ENCODE measurements at places on chromosomes 4 and X. TPM values are rescaled to one million over a fixed set of nuclear protein-coding genes. Genes with fewer than 3 reads are reported as not detected.

- peak; percentile 36 for DNase-seq
These were observed 100.7 kb downstream of the SYNPO2 start for GRCh38 chr4:118989098-118990080.

DNA sequence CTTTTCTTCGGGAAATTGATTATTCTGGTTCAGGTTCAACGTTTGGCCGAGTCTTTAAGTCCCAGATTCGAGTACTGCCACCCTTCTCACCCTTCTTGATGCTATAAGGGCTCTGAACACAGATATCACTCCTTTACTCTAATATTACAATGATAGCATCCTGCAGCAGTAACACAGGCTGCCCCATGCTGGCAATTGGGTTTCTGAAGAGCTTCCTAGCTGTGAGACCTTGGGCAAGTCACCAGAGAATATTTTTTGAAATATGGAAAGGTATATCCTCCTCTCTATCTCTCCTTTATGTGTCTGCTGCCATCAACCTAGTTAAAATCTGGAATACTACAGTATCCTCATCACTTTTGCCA is 297 bp upstream of the MTMR8 start:
- DNase-seq: no peak

GRCh38 chr4:88398381-88398780 is 19.7 kb downstream of the HERC6 start:
- no peak for DNase-seq

DNA sequence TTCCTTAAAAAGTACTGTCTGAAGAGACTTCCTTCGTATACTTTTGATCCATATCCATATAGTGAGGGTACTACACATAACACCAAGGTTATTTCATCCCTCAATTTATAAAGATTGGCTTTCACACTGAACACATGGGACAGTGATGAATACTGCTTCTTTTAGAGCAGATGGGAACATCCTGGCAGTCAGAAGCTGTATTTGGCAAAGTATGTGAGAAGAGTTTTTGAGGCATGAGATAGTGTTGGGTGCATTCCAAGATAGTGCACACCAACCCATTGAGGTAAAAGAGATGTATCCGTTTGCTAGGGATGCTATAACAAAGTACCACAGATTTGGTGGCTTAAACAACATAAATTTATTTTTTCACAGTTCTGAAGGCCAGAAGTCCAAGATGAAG is 141.1 kb downstream of the MOSPD2 start:
- DNase-seq: no peak

GRCh38 chrX:41666251-41666650 is 22.5 kb upstream of the GPR34 start:
- peak; percentile 43 for DNase-seq

DNA sequence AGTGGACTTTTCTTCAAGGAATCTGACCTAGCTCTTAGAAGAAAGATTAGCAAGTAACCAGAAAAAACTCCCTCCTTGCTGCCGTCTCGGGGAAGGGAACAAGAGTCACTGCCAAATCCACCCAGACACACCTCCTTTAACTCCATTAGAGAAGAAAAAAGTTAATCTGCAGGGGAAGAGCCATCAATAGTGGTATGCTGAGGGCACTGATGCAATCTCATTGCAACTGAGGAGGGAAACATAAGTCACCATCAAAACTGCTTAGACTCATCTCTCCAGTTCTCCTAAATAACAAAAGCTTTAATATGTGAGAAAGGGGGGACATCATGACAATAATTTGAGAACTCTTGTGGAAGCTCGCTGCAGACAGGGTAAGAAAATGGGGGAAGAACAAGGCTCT is 49.3 kb upstream of the MAGED4B start:
- no peak for DNase-seq

The ODAPH gene
- total RNA-seq: not detected

DNA sequence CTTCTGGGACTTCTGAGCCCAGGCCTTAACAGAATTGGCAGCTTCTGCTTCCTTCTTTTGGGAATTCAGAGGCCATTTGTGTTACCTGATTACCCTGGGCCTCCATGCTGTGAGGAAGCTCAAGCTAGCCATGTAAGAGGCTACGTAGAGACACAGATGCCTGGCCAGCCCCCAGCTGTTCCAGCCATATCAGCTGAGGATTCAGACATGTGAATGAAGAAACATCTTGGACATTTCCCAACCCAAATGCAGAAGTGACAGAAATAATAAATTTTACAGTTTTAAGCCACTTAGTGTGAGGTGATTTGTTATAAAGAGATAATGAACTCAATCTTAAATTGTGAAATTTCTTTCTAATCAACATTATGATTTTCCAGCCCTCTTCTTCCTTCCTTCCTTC is 18.7 kb upstream of the ZNF827 start:
- DNase-seq: no peak

The KLHL13 gene
- 5.3 TPM for total RNA-seq

GRCh38 chrX:13085526-13085925 is 41.1 kb upstream of the FAM9C start:
- DNase-seq: no peak

The PHEX gene
- 0.64 TPM for total RNA-seq

The SMR3B gene
- not detected for total RNA-seq

- DNase-seq: no peak
These were observed 121.6 kb downstream of the ATXN3L start for GRCh38 chrX:13198056-13198761.

The RASL11B gene
- 0.20 TPM for total RNA-seq

DNA sequence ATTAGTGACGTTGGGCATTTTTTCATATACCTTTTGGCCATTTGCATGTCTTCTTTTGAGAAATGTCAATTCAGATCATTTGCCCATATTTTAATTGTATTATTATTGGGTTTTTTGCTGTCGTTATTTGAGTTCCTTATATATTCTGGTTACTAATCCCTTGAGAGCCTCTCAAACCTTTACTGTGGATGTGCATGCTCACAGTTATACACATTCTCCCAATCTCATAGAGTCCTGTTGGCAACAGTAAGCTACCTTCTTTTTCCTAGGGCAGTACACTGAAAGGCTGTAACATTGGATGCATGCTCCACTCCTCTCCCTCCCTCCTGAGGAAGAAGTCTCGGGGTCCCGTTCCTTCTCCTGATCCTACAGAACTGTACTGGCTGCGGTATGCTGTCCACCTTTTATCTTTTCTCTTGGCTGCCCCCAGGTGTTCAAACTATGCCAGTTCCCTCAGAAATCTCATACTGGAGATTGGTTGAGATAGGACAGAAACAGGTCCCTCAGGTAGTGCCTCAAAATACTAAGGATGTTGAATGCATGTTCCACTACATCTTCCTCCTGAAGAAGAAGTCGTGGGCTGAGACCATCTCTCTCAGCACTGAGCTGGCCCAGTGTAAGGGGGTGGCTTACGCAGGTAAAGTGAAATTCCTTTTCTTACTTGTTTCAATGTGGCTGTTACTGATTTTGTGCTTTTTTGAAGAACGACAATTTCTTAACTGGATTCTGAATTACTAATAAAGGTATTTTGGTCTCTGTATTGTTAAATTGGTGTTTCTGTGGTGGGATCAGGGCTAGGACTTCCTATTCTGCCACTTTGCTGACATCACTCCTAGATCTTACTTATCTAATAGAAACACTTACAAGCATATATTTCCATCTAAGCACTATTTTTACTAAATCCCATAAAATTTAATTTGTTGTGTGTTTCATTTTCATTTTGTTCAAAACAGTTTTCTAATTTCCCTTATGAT is 145.4 kb upstream of the HUWE1 start:
- DNase-seq: peak; percentile 48

- DNase-seq: no peak
These were observed 386.1 kb upstream of the HS3ST1 start for GRCh38 chr4:11814758-11815157.

DNA sequence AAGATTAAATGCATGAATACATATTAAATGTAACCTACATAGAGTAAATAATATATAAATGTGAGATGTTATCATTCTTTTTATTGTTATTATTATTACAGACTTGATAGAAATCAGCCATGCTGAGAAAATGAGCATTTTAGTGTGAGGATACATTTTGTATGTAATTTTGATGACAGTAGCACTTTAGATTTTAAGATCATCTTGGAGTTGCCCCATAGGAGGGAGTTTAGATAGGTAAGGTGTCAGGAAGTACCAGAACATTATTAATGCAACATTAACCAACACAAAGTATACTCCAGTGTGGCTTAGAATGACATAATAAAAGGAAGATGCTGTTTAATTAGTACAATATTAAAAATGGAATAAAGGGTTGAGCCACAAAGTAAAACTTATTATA is 8.4 kb downstream of the TMPRSS11A start:
- no peak for DNase-seq

GRCh38 chr4:4671774-4672349 is 130.0 kb upstream of the STX18 start:
- DNase-seq: no peak

DNA sequence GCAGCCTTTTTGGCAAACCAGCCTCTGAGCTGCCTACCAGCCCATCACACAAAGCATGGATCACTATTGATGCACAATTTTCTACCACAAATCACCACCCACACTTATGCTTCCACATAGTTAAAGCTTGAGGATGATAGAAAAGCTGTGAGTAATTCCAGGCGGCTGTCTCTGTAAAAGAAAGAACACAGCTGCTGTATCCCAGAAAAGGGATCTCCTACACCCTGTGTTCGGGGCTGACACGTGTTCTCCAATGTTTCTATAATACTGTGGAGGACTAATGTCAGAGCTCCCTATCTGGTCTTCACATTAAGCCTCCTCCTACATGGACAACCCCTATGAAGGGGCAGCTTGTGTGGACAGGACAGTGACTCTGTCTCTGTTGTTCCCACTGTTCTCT is 12.5 kb upstream of the BRS3 start:
- DNase-seq: no peak

DNA sequence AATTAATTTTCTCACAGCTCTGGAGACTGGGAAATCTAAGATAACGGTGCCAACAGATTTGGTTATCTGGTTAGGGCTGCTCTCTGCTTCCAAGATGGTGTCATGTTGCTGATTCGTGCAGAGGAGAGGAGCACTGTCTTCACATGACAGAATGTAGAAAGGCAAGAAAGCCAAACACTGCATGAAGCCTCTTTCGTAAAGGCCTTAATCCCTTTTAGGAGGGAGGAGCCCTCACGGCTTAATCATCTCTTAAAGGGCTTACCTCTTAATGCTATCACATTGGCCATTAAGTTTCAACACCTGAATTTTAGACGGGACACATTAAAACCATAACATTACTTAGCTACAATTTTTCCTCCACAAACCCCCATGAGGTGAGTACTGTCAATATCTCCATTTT is 174.1 kb downstream of the COX18 start:
- DNase-seq: no peak

The APOOL gene
- 36.2 TPM for total RNA-seq

DNA sequence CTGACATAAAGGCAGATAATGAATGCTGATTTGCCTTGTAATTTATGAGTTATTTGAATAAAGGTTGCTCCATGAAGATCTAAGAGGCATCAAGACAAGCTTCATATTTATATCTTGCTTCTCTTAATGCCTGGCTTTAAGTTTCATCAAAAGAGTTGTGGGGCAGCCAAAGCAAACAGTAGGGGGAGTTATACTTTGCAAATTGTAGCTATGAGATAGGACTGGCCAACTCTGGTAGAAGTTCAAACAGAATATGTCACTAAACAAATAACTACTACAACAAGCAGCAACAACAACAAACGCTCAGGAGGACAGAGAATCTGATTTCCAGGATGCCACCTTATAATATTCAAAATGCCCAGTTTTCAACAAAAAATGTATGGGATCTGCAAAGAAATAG is 69.1 kb upstream of the PLAC1 start:
- peak; percentile 26 for DNase-seq

- DNase-seq: no peak
These were observed 94.5 kb upstream of the ZNF827 start for GRCh38 chr4:146033149-146033548.

The STPG2 gene
- not detected for total RNA-seq

The FRAS1 gene
- 1.7 TPM for total RNA-seq

- no peak for DNase-seq
These were observed 243.1 kb upstream of the PSAPL1 start for GRCh38 chr4:7677799-7678301.

DNA sequence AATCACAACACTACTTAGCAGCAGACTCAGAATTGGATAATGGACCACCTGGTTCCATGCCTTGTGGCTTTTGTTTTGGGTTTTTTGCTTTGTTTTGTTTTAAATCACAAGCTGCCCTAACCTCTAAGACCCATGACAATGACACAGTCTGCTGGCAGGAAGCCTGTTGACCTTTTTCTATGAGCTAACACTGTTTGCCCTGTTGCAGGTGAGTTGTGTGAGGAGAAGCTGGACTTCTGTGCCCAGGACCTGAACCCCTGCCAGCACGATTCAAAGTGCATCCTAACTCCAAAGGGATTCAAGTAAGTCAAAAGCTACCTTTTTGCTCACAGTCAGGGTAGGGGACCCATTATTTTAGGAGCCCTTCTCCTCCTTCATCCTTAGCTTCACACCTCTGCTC is 110.8 kb upstream of the PACRGL start:
- DNase-seq: no peak

The H2BW2 gene
- not detected for total RNA-seq

DNA sequence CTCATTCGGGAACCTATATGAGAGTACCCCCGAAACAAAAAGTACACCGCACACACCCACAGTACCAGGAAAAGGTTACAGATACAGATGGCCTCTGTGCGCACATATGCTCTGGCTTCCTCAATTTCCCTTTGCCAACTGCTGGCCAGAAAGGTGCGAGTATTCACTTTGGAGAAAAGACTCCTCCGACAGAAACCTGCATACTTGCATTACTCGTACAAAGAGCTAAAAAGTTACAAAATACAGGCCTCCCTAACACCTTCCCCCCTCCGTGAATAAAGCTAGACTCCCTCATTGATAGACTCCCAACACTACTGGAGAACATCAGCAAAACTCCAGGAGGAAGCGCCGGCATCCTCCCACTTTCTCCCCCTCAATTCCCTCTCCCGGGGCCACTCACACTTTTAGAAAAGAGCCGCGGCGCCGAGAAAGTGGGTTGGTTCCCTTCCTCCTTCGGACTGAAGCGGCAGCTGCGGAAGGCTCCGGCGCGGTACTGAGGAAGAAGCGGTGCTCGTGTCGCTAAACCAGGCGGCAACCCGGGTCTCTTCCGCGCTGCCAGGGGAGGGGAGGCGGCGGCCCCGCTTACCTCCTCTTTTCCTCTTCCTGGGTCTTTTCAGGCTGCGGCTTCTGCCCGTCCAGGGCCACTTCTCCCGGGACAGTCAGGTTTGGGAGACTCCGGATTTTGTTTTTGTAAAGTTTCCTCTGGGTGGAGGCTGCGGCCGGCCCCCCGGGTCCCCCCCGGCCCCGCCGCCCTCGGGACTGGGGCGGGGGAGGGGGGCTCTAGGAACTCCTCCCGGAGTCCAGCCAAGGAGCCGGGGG is 1.1 kb downstream of the FBXW7 start:
- no peak for DNase-seq
